AG10803 (cell line): ENCODE measurements at places on chromosomes 16 and 17.

DNA sequence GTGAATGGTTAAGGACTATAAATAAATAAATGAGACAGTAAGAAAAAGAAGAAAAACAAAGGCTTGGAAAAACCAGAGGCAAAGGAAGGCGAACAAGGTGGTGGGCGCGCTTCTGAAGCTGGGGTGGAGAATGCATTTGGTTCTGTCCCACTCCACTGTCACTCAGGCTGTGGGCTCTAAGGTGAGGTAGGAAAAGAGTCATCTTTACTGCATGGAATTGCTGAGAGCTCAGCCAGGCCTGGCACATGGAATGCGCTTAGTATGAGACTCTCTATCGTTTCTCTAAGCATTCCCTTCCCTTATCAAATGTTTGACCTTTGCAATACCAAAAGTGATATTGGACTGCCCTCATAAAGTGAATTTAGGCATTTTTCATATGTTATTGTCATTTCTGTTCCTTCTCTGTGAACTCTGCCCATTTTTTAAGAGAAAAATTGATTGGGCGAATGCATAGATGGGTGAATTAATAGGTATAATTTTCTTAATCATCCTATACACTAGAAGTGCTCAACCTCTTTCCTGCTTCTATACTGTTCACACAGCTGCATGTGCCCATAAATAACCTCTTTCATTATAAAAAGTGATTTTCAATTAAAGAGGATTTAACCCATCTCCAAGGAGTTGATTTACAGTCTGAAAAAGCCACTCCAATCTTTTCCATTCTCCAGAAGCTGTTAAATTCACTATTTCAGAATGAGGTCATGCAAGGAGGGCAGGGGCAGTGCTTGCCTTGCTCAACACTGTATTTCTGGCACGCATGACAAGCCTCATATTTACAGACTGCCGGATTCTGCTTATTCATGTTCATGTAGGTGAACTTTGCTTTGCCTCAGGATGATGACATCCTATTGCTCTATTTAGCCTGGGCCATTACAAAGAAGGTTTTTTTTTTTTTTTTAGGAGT is 87.7 kb downstream of the MYH10 start:
- peak; percentile 95 for DNase-seq

GRCh38 chr16:28823873-28824716 is 1.3 kb downstream of the ATXN2L start:
- DNase-seq, result peak; percentile 98

DNA sequence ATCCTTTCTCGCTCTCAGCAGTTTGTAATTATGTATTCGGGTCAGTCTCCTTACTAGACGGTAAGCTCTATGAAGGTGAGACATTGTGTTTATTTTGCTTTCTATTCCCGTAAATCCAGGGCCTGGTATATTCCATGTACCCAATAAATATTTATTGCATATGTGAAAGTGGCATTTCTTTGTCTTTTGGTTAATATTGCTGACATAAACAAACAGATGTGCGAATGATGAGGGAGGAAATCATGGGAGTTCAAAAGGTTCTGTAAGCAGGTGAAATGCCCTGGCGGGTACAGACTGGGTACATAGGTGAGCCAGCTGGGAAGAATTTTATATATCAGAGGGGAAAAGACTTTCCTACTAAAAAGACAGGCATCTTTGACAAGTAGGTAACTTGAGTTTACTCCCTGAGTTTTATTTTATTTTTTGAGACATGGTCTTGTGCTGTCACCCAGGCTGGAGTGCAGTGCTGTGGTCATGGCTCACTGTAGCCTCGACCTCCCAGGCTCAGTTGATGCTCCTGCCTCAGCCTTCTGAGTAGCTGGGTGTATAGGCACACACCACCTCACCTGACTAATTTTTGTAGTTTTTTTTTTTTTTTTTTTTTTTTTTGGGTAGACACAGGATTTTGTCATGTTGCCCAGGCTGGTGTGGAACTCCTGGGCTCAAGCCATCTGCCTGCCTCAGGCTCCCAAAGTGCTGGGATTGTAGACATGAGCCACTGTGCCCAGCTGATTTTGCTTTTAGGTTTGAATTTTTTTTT is 5.7 kb upstream of the METTL9 start:
- no peak for DNase-seq

GRCh38 chr16:54928016-54928356 is 2.7 kb upstream of the IRX5 start:
- DNase-seq, result no peak

DNA sequence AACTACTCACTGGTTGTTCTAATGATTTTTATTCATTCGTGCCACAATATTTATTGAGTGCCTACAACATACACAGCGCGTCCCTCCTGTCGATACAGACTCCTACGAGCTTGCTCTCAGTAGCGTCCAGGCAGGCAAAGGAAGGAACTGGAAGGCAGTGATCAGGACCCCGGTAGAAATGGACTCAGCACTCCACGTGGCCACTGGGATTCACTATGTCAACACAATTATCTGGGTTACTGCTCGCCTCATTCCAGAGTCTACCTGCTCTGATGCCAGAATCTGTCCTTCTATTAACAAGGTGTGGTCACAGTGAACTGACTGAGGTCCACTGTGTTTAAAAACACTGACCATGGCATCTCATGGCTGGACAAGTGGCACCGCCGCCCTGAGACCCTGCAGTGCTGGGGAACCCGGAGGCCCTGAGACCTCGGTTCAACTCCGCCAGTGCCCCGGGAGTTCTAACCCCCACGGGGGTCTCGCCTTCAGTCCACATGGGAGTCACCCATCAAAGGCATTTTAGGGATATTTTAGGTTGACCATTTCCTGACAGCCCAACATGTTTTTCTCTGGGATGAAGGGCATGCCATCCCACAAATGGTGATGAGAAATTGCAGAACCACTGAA is 71.4 kb downstream of the ZFHX3 start:
- no peak for DNase-seq

- DNase-seq, result peak; percentile 33
These were observed 23.7 kb upstream of the BCO1 start for GRCh38 chr16:81214745-81215166.

DNA sequence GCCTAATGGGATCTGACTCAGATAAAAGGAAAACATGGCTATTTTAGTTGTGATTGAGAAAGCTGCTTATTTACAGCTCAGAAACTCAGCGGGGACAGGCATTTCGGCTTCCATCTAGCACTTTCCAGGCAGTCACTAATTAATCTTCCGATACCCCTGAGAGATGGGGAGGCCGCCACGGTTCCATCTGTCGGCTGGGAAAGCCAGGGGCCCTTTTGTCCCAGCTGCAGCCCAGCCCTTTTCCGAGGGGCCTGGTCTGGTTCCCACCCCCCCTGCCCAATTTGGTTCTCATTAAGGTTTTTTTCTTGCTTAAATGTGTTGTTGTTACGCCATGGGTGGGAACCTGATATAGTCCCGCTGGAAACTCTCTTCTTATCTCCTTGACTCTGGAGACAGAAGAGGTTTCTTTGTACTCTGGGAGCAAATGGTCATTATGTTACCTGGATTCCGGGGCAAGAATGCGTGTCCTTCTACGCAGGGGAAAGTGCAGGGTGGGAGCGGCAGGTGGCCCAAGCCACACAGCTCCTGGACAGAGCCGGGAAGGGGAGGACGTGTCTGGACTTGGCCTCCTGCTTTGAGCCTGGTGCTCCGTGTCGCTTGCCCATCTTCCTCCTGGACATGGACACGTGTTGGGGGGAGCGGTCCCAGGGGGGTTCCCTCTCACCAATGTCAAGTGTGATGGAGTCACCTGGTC is 50.9 kb upstream of the GSE1 start:
- DNase-seq, result no peak

DNA sequence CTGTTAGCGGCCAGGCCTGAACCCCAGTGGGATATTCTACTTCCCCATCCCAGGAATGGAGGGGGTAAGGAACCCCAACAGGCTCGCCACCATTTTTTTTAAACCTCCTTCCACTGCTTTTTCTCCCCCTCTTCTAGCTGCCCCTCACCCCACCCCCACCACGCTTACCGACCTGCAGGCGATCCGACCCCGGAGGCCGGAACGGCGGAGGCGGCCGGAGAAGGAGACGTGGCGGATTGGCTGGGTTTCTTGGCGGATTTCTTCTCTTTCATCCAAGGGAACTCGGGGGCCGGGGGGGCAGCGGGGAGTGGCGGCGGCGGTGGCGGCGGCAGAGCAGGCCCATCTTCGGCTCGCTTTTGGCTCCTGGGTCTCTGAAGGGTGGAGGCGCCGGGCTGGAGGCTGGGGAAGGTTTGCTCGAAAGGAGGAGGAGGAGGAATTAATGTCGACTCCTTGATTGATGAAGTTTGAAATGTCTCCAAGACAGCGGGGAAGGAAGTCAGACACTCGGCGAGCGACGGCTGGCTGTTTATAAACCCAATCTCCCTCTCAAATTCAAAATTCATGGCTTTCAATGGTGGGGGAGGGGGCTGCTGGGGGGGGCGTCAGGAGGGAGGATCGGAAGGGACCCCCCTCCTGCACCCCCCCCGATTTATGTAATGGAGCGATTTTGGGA is 424 bp downstream of the HOXB2 start:
- DNase-seq, result peak; percentile 94

DNA sequence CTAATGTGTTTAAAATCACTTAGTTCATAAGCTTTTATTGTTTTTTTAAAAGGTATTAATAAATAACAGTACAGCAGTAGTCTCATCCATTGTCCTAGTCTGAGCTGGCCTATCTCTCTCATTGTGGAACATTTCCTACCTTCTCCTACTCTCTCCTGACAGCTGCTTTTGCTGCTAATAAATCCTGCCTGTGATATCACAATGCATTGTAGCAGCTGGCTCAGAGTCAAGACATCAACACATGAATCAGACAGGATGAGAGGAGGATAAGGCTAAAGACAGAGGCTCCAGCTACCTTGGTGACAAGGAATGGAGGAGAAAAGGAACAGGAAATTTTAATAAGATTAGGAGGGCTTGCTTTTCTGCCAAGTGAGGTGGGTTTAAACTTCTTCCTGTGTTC is 626.1 kb downstream of the HS3ST4 start:
- no peak for DNase-seq

- DNase-seq, result no peak
These were observed 248.3 kb downstream of the KATNIP start for GRCh38 chr16:27798241-27798640.

DNA sequence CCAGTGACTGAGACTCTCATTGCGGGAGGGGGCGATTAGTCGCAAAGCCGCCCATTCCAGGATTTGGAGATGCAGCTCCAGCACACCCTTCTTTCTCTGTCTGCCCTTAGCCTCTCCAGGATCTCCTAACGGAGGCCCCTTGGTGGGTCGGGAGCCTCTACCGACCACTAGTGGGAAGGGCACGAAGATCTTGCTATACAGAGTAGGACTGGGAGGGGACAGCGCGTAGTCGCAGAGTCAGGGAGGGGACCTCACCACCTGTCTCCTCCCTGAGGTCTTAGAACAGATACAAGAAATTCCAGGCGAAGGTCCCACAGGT is 588 bp upstream of the SMTNL2 start:
- DNase-seq, result no peak

DNA sequence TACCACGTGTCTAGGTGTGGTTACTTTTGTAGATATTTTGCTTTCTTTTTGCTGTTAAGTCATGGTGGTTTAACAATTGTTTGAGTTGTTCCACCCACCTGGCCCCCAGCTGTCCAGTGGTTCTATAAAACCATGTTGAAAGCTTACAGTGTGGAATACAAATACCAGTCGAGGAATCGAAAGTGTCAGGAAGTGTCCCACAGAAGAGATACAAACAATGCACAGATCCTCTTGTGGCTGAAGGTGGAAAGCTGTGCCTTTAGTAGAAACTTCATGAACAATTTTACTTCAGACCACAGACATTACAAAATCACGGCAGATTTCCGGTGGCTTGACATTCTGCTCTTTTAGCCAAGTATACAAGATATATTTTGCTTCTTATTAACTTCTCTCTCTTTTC is 782.4 kb upstream of the SOX9 start:
- peak; percentile 86 for DNase-seq

DNA sequence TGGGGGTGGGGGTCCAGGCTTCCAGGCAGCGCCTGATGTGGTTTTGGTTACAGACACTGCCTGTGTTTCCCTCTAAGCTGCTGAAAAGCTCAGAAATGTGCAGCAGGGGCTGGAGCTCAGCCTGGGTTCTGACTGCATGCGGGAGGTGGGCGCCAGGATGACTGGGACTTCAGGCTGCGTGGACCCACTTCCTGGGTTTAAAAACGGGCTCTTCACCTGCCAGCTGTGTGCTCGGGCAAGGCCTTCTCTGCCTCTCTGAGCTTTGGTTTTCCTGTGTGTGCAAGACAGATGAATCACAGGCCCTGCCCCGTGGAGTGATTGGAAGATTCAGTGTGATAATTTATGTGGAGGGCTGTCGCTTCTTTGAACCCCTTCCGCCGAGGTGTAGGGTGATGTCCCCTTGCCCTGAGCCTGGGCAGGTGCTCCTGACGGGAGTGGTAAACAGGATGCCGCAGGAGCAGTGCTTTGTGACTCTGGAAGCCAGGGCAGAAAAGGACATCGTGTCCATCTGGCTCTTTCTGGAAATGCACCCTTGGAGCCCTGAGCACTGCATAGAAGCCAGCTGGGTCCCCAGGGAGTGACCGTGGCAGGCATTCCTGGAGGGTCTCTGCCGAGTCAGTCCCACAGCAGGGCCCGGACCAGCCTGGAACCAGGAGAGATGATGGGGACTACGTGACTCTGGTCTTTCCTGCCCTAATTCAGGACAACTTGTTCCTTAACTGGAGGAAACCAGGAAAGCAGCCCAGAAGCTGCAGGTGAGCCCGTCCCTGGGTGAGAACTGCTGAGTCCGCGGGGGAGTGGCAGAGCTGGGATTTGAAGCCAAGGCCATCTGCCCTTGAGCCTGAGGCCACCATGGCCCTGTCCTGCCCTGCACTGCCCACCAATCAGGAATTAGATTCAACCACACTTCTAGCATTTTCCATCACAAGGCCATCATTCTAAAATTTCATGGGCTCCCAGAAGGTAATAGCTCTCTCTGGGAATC is 28.5 kb upstream of the SLC7A5 start:
- no peak for DNase-seq

DNA sequence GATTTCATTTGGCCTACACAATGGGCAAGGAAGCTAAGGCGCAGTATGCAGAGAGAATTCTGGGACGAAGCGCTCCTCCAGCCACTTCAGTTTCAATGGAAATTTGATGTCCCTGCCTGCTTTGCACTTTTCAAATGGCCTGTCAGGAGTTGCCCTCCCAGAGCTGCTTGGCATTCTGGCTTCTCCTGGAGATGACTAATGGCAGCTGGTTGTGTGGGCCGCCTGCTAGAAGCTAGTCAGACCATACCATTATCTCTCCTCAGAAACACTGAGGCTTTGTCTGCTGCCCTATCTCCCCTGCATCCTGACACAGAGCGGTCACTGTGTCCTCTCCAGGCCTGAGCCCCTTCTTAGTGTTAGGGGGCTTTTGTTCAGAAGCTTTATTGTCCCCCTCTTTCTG is 180.1 kb downstream of the SPECC1 start:
- DNase-seq, result no peak
